ENCODE measurements at places on chromosomes 1 and 21.

DNA sequence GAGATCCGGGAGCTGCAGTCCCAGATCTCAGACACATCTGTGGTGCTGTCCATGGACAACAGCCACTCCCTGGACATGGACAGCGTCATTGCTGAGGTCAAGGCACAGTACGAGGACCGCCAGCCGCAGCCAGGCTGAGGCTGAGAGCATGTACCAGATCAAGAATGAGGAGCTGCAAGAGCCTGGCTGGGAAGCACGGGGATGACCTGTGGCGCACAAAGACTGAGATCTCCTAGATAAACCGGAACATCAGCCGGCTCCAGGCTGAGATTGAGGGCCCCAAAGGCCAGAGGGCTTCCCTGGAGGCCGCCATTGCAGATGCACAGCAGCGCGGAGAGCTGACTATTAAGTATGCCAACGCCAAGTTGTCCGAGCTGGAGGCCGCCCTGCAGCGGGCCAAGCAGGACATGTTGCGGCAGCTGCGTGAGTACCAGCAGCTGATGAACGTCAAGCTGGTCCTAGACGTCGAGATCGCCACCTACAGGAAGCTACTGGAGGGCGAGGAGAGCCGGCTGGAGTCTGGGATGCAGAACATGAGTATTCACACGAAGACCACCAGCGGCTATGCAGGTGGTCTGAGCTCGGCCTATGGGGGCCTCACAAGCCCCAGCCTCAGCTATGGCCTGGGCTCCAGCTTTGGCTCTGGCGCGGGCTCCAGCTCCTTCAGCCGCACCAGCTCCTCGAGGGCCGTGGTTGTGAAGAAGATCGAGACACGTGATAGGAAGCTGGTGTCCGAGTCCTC, 25.5 kb downstream of the ETV3L start:
- peak; percentile 16 for DNase-seq

- no peak for DNase-seq
Measured at GRCh38 chr1:96978901-96979300, 257.3 kb downstream of the PTBP2 start.

GRCh38 chr1:232891071-232891470, 59.3 kb upstream of the NTPCR start:
- DNase-seq: no peak

GRCh38 chr1:166087734-166088571, 78.8 kb downstream of the FAM78B start:
- DNase-seq: no peak

GRCh38 chr1:112882271-112882744, 73.7 kb downstream of the SLC16A1 start:
- DNase-seq: no peak

DNA sequence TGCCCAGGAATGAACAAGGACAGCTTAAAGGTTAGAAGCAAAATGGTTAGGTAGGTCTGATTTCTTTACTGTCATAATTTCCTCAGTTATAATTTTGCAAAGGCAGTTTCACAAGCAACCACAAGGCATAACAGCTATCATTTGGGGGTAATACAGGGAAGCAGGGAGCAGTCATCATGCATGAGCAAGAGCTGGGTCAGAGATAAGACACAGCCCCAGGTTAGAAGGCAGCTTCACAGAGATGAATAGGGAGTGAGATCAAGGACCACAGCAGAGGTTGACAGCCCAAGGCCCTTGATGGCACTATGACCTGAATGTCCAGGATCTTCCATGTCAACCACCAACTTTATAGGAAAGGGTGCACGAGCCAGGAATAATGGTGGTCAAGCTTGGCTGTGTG, 9.0 kb upstream of the CSRP1 start:
- DNase-seq: no peak

GRCh38 chr1:21794656-21795055, 11.7 kb upstream of the USP48 start:
- no peak for DNase-seq

DNA sequence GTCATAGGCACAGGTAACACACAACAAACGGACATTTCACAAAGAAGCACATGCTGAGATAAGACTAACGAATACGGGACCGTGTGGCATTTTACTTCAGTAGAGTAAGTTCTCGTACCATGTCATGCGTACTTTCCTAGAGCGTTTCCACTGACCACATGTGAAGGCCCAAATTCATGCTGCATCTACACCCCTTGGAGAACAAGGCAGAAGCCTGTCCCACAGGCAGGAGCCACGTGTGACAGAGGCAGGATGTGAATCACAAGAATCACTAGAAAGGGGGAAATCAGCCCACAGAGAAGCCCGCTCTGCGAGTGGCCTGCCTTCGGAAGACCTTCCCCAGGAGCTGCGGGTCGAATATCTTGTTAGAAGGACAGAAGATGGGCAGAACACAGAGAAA, 41.8 kb downstream of the URB1 start:
- no peak for DNase-seq

- DNase-seq: no peak
Measured at GRCh38 chr1:5915587-5916571, 76.3 kb downstream of the NPHP4 start.

GRCh38 chr1:222084996-222085395, 343.1 kb upstream of the DUSP10 start:
- DNase-seq: no peak

GRCh38 chr1:58762806-58763205, 21.0 kb downstream of the JUN start:
- DNase-seq: no peak

GRCh38 chr1:192914696-192915095, 105.9 kb downstream of the RGS2 start:
- DNase-seq: no peak

- DNase-seq: no peak
Measured at GRCh38 chr21:32869459-32869858, 97.9 kb upstream of the PAXBP1 start.

- DNase-seq: no peak
Measured at GRCh38 chr21:28632755-28633408, 359.8 kb downstream of the LTN1 start.

DNA sequence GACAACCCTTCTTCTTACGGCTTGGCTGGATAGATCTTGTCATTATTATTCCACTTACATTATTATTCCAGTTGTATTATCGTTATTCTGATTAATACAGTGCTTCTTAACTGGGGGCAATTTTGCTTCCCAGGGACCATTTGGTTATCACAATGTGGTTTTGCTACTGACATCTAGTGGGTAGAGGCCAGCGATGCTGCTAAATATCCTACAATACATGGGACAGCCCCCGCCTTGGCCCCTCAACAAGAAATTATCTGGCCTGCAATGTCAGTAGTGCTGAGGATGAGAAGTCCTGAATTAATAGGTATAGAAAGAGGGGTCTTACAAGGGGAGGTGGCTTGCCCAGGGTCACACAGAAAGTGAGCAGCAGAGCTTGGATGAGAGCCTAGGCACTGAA, 105.6 kb downstream of the PTPRU start:
- no peak for DNase-seq

- no peak for DNase-seq
Measured at GRCh38 chr21:38166173-38166535, 90.6 kb upstream of the KCNJ15 start.

DNA sequence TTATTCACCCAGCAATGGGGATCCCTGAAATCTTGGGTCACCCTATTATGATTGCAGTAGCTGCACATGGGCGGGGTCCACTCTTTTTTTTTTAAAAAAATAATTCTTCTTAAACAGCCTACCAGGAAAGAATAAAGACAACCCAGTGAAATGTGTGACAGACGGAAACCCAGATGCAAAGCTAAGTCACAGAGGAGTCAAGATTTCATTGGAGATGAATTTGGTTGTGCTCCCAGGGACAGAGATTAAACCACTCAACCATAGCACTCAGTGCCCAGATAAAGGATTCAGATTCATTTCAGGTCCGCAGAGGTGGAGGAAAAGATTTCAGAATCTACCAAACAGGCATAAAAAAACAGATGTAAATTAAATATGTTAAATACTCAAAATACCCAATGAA, 583.5 kb upstream of the ZP4 start:
- no peak for DNase-seq

DNA sequence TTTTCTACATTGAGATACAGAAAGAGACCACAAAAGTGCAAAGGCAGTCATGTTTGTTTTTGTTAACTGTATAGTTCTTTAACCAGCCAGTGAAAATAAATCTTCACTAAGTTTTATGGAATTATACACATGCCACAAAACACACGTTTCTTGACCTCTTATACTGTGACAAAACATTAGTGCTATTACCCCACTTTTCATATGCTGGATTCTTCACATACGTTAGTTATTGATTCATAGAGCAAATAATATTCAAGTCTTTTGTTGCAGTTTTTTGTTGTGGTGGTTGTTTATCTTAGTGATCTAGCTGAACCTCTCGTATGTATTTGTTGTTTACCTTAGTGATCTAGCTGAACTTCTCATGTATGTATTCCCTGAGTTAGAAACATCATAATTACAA, 28.0 kb downstream of the LYPLAL1 start:
- no peak for DNase-seq

GRCh38 chr1:25520446-25521061, 22.9 kb upstream of the LDLRAP1 start:
- DNase-seq: peak; percentile 23

DNA sequence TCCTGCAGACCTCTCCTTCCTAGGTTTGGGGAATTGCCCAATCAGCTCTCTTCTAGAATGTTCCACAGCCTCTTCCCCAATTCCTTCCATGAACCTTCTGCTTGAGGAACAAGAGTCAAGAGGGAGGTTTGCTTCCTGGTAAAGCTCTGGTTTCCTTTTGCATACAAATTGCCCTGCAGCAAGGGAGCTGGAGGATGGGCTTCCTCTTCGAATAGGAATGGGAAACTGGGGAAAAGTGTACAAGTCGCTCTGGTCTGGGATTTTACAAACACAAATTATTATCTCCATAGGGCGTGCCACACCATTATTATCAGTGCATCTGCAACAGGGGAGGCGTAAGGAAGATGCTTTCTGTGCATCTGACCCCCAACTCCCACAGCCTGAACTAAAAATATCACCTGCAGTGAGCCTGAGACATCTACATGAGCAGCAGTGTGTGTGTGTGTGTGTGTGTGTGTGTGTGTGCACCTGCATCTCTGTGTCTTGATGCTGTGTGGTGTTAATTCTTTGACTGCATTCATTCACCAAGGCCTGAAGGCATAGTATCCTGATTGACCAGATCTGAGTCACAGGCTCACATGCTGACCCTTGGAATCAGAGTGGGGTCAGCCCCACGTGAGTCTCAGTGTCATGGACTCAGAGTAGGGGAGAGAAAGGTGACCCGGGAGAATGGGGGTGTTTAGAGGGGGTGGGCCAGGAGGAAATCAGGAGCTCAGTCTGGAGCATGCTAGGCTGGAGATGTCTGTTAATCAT, 272.9 kb downstream of the KAZN start:
- DNase-seq: no peak

DNA sequence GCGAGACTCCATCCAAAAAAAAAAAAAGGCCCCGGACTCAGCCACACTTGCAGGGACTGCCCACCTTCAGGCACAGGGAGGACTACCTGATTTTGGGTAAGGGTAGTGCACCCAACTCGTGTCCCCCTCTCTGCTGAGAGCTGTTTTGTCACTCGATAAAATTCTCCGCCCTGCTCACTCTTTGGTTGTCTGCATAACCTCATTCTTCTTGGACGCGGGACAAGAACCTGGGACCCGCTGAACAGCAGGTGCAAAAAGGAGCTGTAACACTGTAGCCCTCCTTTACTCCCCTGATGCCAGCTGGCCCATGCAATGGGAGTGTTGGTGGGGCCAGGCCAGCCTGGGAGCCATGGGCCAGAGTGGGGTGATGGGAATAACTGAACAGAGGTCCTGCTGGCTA, 10.6 kb downstream of the S100B start:
- no peak for DNase-seq

DNA sequence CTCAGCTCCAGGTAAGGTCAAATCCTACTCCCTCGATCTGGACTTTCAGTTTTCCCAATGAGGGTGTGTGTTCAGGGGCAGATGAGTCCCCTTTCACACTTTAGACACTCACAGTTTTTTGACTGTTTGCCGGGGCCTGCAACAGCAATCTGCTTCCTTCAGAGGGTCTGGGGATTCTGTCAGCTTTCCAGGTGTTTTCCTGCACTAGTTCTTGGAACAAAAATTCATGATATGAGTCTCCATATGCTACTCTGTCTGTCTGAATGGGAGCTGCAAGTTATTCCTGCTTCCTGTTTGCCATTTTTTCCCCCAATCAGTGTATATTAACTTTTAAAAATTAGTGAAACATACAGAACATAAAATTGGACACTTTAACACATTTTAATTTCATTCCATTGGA, 24.3 kb downstream of the CYP4B1 start:
- no peak for DNase-seq

DNA sequence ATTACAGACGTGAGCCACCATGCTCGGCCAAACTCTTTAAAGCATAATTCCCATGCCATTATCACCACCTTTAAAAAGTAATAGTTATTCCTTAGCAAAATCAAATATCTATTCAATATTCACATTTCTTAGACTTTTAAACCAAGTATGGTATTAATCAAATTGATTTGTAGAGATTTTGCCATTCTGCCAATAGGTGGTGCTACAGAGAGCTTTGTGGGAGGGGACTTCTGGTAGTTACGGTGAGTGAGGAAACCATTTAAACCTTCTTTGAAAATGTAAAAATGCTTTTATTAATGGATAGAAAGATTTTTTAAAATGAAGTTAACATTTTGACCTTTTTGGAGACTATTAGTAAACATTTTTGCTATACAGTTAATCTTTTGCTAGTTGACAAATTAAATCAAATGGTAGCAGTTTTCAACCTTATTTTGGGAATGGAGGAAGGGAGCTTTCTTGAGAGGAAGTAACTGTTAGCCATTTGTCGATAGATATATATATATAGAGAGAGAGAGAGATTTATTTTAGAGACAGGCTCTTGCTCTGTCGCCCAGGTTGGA, 19.3 kb downstream of the IARS2 start:
- DNase-seq: no peak

DNA sequence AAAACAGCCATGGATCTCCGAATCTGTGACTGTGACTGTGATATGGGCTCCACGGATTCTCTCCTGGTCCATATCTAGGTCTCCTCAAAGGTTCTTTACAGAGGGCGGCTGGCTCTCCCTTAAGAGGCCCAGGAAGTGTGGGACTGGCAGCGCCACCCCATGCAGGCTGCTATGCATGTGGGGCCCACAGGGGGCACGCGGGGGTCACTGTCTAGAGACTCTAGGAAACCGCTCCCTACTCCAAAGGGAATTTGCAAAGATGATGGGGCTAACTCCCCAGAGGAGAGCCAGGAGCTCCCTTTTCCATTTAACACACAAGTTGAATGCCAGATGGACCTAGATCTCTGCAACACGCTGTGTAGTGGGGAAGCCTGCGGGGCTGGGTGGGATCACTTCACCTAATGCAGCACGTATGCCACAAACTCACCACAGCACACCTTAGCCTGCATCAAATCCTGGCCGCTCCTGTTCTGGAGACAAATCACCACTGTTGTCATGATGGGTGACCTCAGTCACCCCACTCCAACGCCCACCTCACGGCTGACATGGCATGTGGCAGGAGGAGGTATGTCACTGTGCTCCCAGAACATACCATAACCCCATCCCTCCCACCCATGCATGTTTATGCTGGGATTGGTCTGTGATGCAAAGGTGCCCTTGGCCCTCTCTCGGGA, 61.7 kb downstream of the SLC45A1 start:
- DNase-seq: no peak

- DNase-seq: no peak
Measured at GRCh38 chr1:174018565-174018964, 3.6 kb downstream of the RC3H1 start.

- no peak for DNase-seq
Measured at GRCh38 chr1:167678838-167679237, 42.9 kb upstream of the MPZL1 start.

Data from NCI-H2029 (cell line).